H7 (cell line): ENCODE measurements at places on chromosomes 12 and 14. TPM values are rescaled to one million over a fixed set of nuclear protein-coding genes. Genes with fewer than 3 reads are reported as not detected.
A peak's percentile ranks its signal among the peaks of the same experiment; 100 is the strongest.

DNA sequence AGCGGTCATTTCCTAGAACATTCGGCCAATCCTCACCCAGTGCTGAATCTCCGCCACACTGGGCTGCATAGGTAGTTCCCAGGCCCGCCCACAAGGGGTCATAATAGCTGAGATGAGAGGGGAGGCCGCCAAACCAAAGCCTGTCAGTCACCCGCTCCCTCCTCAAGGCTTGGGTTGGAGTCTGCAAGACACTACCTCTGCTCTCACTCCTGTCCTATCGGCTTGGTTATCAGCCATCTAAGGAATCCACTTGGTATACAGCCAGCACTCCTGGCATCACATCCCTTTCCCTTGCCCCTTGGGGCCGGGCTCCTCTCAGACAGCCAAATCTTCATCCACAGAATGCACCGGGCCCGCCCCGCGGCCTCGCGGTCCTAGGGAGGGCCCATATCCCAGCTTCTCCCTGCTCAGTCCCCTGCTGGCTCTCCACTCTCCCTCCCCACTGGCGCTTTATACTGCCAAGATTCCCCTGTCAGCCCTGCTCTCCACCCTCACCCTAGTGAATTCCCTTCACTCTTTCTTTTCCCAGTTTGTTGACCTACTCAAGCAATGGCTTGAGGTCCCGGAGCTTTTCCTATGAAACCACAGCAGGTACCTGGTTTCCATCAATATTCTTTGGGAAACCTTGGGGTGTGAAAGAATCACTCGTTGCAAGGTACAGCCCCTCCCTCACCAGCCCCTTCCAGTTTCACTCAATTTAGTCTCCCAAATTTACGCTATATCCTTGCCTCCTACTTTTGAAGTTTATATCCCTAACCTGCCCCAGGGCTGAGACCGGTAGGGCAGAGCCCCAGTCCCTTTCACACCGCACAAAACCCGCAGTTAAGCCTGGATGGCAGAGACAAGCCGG is 1.4 kb downstream of the IFFO1 start:
- DNase-seq, result peak; percentile 94

GRCh38 chr14:100609331-100609870 is 22.2 kb upstream of the BEGAIN start:
- peak; percentile 60 for DNase-seq

MYH6 gene
- 0.03 TPM in 1 of 2 replicates, not detected in the other for total RNA-seq

GRCh38 chr12:85823436-85824180 is 12.6 kb downstream of the RASSF9 start:
- DNase-seq, result no peak

STYK1 gene
- total RNA-seq, result 2.0 and 2.9 TPM in 2 replicates

ADAM21 gene
- total RNA-seq, result 0.03 TPM in 1 of 2 replicates, not detected in the other

- no peak for DNase-seq
These were observed 26.2 kb downstream of the C2CD5 start for GRCh38 chr12:22518060-22518719.

- no peak for DNase-seq
These were observed 99.0 kb downstream of the SCN8A start for GRCh38 chr12:51689983-51690382.

DNA sequence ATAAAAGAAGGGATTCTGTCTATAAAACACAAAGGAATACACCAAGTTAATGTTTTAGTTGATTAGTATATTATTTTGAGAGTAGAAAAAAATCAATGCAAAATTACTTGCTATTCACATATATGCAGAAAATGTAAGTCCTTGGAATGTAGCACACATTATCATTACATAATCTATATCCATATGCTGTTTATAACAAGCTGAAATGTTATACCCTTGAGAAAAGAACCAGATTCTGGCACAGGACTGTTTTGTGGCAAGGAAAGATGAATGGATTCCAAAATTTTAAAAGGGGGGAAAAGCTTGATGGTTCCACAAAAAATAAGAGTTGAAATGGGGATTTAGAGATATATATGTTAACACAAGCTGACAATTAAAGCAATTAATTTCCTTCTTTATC is 153.6 kb downstream of the MSRB3 start:
- no peak for DNase-seq

LALBA gene
- not detected in 2 replicates for total RNA-seq

GRCh38 chr14:61120576-61120975 is 139.5 kb downstream of the SLC38A6 start:
- no peak for DNase-seq

STXBP6 gene
- 1.0 and 1.2 TPM in 2 replicates for total RNA-seq

DNA sequence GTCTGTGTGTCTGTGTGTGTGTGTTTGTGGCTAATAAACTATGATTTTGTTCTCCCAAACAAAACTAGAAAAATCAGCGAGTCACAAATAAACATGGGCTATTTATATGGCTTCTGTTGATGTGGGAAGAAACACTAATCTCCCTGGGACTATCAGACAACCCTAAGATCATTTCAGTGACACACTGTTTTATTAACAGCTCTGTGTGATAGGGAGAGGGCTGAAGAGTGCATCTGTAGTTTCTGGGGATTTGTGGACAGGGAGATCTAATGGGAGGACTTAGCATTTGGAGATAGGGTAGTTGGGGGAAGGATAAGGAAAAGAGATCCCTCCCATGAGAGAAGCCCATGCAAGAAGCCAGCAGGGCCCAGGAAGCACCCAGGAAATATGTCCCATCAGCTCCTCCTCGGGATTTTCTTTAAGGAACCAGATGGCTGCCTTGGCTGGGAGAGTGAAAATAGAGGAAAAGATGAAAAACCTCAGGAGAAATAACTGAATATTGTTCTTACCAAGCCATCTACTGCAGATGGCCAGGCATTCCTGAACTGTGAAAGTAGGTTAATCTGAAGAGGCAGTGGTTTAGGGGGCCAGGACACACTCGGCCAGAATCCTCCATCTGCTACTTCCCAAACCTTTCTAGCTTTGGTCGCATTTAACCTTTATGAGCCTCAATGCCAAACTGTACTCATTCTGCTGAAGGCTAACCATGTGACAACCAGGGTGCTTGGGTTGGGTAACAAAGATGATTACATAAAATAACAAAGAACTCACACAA is 253.4 kb downstream of the BTG1 start:
- DNase-seq, result no peak

DNA sequence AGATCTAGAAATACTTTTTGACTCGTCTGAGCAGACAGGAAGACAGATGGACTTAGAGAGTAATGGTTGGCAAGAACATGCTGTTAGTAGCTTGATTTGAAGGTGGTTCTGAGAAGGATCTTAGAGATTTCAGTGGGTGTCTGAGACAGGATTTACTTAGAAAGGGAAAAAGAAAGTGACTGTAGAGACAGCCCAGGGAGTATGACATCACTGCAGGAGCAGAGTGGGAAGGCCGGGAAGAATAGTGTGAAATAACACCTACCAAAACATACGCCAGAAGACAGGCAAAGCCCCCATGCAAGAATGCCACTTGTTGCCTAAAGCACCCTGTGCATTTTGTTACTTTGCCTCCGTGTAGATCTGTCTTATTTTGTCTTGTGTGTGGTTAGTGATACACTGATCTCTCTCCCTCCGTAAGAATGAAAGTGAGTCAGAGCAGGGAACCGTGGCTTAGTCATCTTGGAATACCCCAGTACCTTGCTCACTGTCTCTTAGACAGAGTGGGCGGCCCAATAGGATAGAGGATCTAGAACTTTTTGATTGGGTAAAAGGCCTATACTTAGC is 161.3 kb upstream of the IFNG-AS1 start:
- no peak for DNase-seq

- DNase-seq, result no peak
These were observed 48.1 kb downstream of the EPS8 start for GRCh38 chr12:15741082-15741481.

- no peak for DNase-seq
These were observed 2.7 kb downstream of the RSRC2 start for GRCh38 chr12:122523846-122524718.

DNA sequence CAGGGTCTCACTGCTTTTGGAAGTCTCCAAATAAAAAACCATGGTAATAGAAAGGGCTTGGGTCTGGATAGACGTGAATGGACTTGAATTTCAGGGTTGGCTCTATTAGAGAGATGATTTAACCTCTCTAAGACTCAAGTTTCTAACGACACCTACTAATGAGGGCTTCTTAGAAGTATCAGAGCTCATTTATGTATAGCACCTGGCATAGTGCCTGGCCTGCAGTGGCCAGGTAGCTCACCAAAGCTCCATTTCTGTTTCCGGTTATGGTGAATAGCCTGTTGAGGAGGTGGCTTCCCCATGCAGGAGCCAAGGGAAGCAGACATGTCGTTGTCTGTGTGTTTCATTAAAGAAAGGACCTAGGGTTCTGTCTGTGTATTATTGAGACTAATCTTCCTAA is 108.6 kb downstream of the ETV6 start:
- no peak for DNase-seq

ANKS1B gene
- total RNA-seq, result 3.4 and 3.5 TPM in 2 replicates

NOS1 gene
- total RNA-seq, result 0.35 and 0.48 TPM in 2 replicates

HIGD1C gene
- not detected in 2 replicates for total RNA-seq

- DNase-seq, result no peak
These were observed 11.1 kb downstream of the ARF3 start for GRCh38 chr12:48946205-48946604.

BTG1 gene
- total RNA-seq, result 4.6 and 5.1 TPM in 2 replicates

DNA sequence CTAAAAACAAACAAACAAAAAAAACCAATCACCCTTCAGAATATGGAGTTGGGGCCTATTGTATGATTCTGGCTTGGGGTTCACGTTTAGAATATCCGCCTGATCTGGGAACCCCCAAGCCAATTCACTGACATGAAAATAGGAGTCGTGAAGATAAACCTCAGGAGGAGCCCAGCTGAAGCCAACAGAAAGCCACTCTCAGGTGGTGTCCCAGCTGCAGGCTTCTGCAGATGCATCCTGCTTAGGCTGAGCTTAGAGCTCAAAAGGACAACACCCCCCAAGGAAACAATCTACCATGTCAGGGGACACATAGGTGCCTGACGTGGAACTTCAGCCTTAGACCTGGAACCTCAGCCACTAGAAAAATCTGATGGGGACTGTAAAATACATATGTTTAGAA is 51.9 kb downstream of the SYNE3 start:
- DNase-seq, result no peak

JAG2 gene
- 13.0 and 17.9 TPM in 2 replicates for total RNA-seq

WNT1 gene
- not detected in 2 replicates for total RNA-seq

AKAP5 gene
- 0.62 and 1.1 TPM in 2 replicates for total RNA-seq

DNA sequence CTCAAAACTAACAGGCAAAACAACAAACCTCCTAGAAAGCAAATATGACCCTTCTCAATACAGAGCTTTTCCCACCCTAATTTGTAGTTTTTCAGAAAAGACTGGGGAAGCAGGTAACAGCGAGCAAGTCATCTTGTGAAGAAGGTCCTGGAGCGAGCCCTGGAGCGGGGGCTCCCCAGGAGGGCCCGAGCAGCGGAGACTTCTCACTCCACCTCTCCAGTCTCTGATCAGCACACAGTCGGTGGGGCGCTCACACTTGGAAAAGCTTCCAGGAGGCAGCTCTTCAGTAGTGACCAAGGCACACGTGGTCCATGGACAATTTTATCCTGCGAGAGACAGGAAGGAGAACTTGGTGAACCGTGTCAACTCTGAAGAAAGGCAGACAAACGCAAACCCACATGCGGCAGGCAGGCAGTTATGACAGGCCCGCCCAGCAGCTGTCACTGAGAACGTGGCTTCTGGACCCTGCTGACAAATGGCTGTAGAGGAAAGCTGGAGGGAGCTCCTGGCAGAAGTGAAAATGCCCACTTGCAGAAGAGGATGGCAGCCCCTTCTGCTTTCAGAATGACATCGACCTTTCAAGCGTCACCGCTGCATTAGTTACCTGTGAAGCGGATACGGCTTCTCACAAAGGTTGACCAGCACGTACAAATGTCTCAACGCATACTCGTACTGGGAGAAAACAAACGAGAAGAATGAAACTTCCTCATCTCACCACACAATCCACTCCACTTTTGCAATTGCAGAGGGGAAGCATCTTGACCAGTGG is 44.2 kb downstream of the LGMN start:
- no peak for DNase-seq

DNA sequence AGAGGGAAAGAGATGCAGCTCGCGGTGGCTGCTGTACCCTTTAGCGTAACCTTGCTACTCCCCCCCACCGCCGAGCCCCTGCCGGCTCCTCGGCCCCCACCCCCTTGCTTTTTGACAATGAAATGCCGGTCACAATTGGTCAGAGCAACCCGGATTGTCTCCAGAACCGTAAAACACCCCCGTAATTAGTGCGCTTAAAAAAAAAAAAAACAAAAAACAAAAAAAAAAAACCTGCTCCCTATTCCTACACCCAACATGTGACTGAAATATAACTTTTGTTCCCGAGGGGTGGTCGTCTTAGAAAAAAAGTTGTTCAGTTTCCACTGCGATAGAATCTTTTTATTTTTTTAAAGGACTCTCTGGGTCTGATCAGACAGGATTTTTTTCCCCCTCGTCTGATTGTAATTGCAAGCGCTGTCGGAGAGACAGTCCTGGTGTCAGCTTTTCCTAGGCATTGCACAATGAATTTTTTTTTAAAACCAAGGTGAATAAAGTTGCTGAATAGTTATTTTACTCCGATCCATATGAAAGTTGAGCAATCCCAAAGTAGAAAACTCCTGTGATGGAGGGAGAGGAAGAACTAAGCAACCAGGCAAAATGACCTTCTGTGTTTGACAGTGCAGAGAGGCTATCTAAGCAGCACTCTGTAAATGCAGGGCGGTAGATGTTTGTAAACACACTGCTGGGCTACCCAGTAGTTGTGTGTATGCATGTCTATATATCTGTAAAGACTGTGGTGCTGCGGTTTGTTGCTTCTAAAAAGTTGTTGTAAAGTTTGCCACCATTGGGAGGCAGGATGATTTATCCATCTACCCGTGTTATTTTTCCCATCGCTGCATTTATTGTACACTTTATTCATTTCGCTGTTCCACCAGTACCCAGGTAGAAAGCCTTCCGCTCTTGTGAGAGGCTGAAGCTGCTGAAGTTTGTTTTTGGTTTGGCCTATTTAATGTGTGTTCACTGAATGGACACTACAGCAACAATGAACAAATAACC is 1.1 kb downstream of the ETV6 start:
- no peak for DNase-seq

TTC6 gene
- total RNA-seq, result 0.59 and 0.90 TPM in 2 replicates

GRCh38 chr14:38073641-38074040 is 134.1 kb upstream of the SSTR1 start:
- DNase-seq, result no peak

DNA sequence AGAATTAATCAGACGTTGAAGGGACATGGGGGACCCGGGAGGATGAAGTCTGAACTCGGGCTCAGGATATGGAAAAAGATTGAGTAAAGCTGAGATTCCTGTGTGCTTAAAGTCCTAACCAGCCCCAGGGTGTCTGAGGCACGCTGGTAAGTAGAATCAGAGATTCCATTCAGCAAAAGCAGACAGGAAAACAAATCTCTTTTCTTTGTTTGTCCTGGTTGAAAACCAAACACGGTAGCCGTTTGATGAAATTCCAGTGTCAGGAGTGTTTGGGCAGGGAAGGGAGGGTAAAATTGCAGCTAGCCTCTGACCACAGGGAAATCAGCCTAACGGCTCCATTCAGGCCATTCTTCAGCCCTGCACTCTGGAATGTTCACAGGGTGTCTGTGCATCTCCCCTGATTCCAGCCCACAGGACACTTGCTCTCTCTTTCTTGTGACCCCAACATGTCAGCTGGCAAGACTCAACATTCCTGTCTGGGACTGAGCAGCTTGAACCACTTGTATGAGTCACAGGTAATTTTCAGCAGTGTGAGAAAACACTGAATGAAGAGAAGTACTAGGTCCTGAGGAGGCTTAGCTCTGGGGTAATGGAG is 31.0 kb downstream of the NINJ2 start:
- DNase-seq, result peak; percentile 65
